ENCODE measurements at places on chromosomes 3 and 15.

DNA sequence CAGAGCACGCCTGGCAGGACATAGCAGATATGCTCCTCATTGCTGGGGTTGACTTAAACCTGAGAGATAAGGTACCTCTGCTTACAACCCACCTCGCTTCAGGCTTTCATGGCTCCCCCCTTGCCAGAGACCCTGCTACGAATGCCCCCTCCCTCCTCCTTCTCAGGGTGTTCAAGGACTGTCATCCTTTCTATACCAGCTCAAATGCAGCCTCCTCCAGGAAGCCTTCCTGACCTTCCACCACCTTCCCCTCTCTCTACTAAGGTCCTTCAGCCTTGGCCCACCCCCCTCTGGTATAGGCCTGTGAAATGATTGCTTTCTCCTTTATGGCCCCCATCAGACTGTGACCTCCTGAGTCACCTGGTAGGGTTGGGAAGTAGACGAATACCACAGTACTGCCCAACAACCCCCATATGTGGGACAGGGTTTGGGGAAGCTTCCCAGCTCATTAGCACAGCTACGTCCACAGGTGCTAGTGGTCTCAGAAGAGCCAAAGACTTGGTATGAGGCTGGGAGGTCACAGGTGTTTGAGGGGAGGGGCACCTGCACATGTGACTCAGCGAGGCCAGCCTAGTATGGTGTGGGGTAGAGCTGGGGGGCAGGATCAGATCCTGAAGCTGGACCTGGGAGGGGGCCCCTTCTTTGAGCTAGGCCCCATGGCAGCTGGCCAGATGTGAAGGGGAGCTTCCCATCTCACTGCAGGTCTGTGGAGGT is 32.0 kb downstream of the ANKDD1A start:
- DNase-seq: peak; percentile 75

DNA sequence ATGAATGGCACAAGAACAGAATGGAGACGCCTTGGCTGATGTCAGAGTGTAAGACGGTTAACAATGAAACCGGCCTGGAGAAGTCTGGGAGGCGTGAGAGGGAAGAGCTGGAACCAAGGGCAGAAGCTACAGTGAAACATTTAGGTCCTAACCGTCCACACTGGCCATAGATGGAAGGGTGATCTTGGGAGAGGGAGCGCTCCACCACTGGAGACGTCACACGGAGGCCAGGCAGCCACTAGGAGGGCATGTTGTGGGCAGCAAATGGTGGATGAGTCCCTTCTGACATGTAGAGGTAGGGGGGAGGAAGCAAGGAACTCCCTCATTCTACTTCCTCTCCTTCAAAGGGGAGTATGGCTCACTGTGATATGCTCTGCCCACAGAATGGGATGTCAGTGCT is 23.8 kb downstream of the FEM1B start:
- no peak for DNase-seq

DNA sequence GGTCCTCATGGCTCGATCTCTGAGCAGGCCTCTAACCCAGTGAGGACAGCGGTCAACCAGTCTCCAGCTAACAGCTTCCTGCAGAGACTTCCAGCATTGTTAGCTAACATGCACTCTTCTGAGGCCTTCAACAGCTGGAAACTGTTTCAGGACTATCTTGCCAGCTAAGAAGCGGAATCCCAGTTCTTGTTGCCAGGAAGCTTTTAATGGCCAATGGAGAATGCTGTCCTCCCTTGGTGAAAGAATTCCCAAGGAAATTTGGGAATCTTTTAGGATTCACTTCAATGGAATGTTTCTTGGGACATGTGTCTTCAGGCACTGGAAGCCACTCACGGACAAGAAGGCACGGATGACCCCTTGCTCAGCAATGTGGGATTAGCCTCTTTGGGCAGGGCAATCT is 91.7 kb downstream of the CEMIP start:
- DNase-seq: no peak

GRCh38 chr15:67992834-67993233 is 61.3 kb upstream of the PIAS1 start:
- no peak for DNase-seq

- no peak for DNase-seq
Measured at GRCh38 chr3:149577801-149578200, 80.0 kb downstream of the WWTR1 start.

GRCh38 chr15:86444527-86444926 is 364.9 kb downstream of the AGBL1 start:
- DNase-seq: no peak

Measured in osteocyte (in vitro differentiated cells).